ENCODE measurements at places on chromosomes 1 and 21.

DNA sequence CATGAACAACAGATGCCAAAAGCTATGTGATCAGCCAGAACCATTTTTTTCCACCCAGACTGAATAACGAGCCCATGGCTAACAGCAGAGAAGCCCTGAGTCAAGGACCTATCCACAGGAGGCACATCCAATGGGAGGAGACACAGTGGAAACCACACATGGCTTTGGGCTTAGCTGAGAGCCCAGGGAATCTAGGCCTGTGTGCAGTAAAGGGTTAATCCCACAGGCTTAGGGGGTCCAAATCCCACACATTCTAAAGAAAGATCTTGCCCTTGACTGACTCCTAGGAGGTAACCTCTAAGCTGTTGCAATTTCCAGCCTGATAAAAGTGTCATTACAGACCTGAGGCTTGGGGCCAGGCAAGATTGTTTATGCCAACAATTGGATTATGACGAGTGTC lies 194.5 kb downstream of the DSCAM start:
- no peak for DNase-seq

DNA sequence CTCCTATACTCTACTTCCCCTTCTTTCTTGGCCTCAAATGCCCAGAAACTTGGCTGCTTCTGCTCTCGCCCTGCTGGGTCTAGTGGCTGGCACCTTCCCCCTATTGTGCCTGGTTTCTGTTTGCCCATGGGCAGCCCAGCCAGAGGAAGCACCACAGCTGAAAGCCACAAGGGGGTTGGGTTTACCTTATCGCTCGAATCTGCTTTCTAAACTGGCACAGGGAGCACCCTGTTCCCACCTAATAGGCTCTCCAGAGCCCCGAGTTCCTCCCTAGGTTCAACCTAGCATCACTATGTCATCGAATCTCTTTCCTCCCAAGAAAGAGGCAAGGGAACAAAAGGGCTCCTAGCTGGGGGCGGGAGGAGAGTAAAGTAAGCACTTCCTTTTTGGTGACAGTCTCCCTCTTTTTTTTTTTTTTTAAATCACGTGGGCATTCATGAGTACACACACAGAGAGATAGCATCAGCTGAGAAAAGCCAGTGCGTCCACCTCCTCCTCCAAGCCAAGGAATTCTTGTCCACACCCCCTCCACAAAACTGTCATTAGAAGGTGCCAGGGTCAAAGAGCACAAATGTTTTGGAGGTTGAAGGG lies 72.8 kb downstream of the PLEKHA6 start:
- peak; percentile 36 for DNase-seq

DNA sequence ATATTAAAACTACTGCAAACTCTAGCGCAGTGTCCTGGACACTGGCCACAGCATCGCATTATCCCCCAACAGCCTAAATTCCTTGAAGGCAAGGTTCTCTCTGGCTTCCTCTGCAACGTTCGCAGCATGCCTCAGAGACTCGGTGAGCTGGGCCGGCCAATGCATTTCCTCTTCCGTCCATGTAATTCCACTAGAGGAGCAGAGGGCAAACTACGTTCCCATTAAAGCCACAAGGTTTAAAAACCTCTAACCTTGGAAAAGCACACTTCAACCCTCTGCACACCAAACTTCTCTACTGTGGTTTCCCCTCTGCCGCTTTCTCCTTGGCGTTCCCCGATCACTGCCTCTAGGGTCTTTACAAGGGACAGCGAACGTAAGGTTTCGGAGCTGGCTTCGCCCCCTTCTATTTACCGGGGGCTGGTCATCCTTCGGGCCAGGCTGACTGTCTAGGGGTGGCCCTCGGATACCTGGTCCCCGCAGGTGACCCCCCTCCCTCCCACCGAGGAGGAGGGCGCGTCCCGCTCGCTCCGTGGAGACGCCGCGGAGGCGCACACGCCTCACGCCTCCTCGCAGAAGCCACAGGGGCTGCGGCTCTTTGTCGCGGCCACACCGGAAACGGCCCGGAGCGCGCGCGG lies 456 bp upstream of the SMYD2 start:
- DNase-seq: no peak

GRCh38 chr1:55893155-55893554 lies 678.0 kb upstream of the USP24 start:
- no peak for DNase-seq

- DNase-seq: no peak
Measured at GRCh38 chr1:14926229-14926628, 227.3 kb upstream of the TMEM51 start.

GRCh38 chr1:204258213-204259115 lies 44.7 kb upstream of the GOLT1A start:
- DNase-seq: peak; percentile 44

- no peak for DNase-seq
Measured at GRCh38 chr1:29655945-29656850, 419.9 kb downstream of the PTPRU start.

GRCh38 chr1:199113265-199113869 lies 474.5 kb downstream of the PTPRC start:
- peak; percentile 73 for DNase-seq
